Stimulated activated CD8-positive, alpha-beta memory T cell treated with anti-CD3 and anti-CD28 coated beads, Interleukin-4, amount 100 ng/mL, for 1 hour (primary cell): ENCODE measurements at places on chromosomes 16 and 17.

- no peak for DNase-seq
These were observed 23.4 kb downstream of the ADAT1 start for GRCh38 chr16:75599452-75600277.

DNA sequence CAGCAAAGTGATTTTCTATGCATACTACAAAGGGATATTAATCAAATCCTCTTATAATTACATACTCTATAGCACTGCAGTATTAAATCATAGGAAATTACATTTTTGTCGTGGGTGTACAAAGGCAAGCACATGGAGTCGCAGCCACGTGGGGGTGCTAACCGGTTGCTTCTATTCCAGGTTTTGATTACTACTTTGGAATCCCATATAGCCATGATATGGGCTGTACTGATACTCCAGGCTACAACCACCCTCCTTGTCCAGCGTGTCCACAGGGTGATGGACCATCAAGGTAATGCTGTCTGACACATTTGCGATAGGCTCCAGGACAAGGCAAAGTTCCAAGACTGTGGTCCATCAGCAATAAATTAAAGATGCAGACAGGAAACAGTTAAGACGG is 60.1 kb downstream of the ARSG start:
- DNase-seq: no peak

GRCh38 chr16:87496447-87496801 is 3.6 kb upstream of the ZCCHC14 start:
- no peak for DNase-seq

DNA sequence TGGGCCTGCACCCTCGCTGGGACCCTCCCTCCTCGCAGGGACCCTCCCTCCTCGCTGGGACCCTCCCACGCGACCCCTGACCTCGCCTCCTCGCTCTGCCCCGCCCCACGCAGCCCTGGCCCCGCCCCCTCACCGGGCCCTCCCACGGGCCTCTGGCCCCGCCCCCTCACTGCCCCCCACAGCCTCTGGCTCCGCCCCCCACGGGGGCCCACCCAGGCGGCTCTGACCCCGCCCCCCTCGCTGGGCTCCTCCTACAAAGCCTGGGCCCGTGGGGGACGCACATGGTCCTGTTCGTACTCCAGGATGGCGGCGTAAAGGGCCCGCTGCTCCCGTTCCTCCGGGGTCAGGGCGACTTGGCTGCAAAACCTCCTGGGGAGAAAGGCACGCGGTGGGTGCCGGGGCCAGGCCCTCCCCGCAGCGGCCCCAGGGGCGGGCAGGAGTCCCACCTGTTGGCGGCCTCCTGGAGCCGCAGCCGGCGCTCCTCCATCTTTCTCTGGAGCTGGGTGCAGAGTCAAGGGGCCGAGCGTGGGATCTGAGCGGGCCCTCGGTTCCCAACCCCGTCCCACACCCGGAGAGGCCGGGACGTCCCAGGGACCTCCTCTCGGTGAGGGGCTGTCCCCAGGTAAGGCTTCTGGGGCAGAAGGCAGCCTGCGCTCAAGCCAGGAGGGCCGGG is 9.0 kb downstream of the VPS9D1 start:
- DNase-seq: peak; percentile 39

- no peak for DNase-seq
These were observed 207.3 kb downstream of the CCDC182 start for GRCh38 chr17:57537524-57538410.

GRCh38 chr16:50182441-50182840 is 29.3 kb downstream of the TENT4B start:
- DNase-seq: no peak

DNA sequence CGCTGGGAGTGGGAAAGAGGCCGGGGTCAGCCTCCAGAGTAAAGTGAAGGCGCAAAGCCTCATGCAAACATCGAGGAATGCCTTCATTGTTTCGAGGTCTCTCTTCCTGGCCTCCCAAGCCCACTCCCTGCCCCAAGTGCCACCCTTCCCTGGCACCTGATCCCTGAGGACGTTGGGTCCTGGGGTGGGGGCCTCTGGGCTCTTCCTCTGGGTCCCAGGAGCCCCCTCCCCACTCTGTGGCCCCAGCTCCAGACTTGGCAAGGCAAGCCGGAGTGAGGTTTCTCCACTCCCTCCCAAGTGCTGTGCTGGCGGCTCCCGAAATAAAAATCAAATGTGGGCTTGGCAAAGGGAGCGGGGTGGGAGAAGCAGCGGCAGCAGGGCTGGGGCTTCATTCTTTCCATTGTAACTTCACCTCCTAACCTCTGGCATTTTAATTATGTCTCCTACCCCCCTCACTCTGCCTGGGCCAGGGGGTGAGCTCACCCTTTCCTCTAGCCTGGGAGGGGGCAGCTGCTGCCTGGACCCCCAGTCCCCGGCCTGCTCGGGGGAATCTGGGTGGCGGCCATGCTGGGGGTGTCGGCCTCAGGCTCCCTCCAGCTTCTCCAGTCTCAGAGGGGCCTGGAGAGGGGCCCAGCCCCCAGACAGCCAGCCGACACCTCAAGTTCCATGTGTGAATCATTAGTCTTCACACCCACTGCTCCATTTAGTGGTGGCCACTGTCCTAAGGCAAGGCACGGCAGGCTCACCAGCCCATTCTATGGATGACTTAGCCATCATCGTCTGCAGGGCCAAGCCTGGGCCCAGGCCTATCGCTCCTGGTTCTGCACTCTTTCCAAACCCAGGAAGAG is 14.6 kb upstream of the TMEM92 start:
- no peak for DNase-seq

DNA sequence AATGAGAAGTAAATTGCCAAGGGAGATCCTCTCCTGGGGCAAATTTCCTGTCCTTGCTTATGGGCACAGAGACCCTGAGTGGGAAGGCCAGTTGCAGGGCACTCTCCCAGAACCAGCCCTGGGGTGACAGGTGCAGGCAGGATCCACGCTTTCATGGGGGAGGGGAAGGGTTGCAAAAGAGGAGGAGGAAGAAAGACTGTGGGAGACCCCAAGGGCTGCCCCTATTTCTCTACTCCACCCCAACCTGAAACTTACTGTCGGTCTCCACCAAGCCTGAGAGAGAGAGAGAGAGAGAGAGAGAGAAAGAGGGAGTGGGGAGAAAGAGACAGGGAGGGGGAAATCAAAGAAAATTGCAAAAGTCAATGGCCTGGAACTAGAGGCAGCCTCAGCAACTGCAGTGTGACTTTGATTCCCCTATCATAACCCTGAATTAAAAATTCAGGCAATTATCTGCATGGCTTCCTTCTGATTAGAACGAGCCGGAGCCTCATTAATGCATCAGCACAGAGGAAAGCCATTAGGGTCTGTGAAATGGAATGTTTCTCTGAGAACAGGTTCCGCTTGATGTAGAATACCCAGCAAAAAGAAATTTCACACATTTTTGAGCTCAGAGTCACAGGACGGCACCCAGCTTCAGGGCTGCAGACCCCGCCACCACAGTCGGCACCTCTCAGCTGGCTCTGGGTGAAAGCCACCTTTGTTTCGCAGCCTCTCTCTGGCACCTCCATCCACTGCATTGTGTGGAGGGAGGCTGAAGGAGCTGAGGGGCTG is 45.1 kb upstream of the HNF1B start:
- DNase-seq: no peak

DNA sequence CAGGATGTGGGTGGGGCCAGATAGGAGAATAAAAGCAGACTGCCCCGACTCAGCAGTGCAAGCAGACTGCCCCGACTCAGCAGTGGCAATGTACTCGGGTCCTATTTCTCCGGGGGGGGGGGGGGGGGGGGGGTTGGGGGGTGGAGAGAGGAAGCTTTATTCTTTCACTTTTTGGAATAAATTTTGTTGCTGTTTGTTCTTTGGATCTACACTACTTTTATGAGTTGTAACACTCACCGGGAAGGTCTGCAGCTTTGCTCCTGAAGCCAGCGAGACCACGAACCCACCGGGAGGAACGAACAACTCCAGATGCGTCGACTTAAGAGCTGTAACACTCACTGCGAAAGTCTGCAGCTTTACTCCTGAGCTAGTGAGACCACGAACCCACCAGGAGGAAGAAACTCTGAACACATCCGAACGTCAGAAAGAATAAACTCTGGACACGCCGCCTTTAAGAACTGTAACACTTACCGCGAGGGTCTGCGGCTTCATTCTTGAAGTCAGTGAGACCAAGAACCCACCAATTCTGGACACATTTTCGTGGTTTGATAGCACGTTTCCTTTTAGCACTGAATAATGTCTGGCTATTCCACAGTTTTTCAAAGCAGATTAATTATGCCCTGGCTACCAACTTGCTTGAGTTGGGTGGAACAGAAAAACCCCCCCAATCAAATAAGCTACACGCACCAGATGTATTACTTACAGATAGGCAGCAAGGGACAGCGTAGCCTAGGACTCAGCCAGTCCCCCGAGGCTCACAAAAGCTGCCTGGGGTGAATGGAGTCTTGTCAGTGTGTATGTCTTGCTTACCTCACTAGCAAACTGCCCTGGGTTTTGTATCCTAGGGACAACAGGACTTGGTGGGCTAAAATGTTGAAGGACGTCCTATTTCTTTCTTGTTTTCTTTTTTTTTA is 11.9 kb downstream of the FZD2 start:
- DNase-seq: no peak

GRCh38 chr16:80233097-80233835 is 307.5 kb upstream of the DYNLRB2 start:
- DNase-seq: no peak

- no peak for DNase-seq
These were observed 50.7 kb downstream of the TANGO6 start for GRCh38 chr16:68893710-68894705.

DNA sequence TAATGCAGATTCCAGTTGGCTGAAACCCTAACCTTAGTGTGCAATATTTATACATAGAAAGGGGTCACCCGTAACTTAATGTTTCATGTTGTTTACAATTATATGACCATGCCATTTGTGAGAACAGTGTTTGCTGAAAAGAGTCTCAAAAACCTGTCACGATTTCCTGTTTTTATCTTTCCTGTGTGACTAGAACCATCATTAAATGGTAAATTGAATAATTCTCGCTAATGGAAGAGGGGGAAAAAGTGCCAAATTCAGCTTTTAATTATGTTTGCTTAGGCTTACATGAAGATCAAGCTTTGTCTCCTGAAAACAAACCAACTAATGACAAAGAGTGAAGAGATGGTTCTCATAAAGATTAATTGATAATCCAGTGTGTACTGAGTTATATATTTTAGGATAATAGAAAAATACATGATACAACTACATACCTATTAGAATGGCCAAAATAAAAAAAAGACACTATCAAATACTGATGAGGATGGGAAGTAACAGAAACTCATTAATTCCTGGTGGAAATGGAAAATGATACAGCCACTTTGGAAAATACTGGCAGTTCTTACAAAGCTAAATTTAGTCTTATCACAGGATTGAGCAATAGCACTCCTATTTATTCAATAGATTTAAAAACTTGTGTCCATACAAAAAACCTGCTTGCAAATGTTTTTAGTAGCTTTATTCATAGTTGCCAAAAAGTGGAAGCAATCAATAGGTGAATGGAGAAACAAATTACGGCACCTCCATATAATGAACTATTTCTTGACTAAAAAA is 141.7 kb downstream of the CDK5R1 start:
- no peak for DNase-seq

GRCh38 chr17:18928628-18929125 is 23.3 kb upstream of the SLC5A10 start:
- no peak for DNase-seq

DNA sequence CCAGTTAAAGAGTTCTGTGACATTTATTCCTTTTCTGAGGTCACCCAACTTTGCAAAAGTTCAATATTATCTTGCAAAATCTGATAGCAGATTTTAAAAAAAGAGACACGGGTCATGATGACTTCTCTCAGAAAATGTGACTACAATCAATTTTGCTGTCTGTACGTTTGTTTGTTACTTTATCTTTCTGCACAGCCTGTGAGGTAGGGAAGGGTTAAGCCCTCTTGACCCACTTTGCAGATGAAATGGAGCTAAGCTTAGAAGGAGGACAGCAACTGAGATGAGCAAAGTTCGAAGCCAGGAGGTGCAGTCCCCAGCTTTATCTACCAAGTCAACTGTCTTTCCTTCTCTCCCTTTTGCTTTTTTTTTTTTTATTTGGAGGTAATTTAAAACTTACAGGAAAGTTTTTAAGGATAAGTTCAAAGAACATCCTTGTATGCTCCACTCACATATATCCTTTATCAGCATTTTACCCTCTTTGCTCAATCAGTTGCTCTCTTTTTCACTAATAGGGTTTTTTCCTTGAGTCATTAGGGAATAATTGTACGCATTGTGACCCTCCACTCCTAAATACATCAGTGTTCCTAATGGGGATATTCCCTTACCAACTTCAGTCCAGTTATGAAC is 86.8 kb downstream of the MSI2 start:
- no peak for DNase-seq

- no peak for DNase-seq
These were observed 180.4 kb upstream of the IRX5 start for GRCh38 chr16:54750249-54750648.

GRCh38 chr16:56517206-56517605 is 2.6 kb downstream of the BBS2 start:
- no peak for DNase-seq

DNA sequence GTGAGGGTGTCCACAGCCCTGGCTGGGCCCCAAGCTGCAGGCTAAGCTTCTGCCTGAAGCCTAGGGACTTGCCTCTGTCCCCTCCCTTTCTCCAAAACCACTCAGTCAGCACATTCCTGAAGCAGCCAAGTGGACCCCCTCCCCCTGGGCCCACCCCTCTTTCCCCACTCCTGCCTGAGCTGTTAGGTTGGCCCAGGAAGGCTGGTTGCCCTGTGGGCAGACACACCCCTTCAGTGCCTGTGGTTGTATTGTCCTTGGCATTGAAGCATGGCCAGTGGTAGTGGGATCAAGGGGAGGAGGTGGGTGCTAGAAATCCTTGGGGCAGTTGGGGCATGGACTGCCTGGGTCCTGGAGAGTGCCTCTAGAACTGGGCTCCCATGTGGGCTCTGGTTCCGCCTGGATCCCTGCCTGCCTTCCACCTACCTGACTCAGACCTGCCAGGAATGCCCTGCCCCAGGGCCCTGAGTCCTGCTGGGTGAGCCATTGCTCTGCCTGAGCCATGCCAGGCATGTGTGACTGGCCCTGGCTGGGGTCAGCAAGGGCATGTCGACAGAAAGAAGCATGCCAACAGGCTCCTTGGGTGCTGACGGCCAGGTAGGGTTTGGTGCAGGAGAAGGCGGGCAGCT is 2.1 kb downstream of the TRAF4 start:
- no peak for DNase-seq

GRCh38 chr17:80659651-80660050 is 115.0 kb downstream of the RPTOR start:
- no peak for DNase-seq

GRCh38 chr16:31674686-31675085 is 147.0 kb downstream of the AHSP start:
- DNase-seq: no peak

DNA sequence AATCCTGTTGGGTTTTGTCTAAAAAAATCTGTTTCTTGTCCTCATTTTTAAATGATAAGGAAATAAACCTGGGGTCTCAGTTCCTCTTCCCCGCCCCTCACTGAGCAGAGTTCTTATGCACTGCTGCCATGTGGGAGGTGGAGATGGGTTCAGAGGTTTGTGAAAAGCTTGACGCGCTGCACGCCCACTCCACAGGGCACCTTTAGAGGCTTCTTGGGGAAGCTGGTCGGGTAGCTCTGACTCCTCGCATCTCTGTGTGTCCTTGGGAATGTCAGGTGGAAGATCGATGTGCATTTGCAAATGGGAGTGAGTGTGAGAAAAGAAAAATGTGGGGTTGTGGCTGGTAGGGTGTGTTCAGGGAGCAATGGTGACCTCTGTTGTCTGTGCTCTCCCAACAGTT is 4.7 kb upstream of the ZNHIT3 start:
- no peak for DNase-seq

GRCh38 chr17:70268383-70268782 is 99.1 kb downstream of the KCNJ2 start:
- DNase-seq: no peak
